ENCODE measurements at places on chromosomes 16 and 17. TPM values are rescaled to one million over a fixed set of nuclear protein-coding genes. Genes with fewer than 3 reads are reported as not detected.

CSH1 gene
- total RNA-seq = not detected

ESRP2 gene
- total RNA-seq = 0.16 TPM

NUDT21 gene
- 53.3 TPM for total RNA-seq

DHRS7C gene
- not detected for total RNA-seq

LCAT gene
- 11.4 TPM for total RNA-seq

SDR42E2 gene
- total RNA-seq = not detected

HP gene
- total RNA-seq = not detected

CCL14 gene
- total RNA-seq = 11.5 TPM

SDR42E1 gene
- total RNA-seq = 4.4 TPM

DBF4B gene
- total RNA-seq = 4.5 TPM

PRSS53 gene
- 0.81 TPM for total RNA-seq

KRTAP3-1 gene
- total RNA-seq = not detected

SPATA22 gene
- not detected for total RNA-seq

TIGD7 gene
- 3.7 TPM for total RNA-seq

KANSL1 gene
- total RNA-seq = 52.8 TPM

LITAFD gene
- total RNA-seq = not detected

RNF112 gene
- 0.25 TPM for total RNA-seq

SAMD14 gene
- 14.1 TPM for total RNA-seq

FAM117A gene
- 7.0 TPM for total RNA-seq

PRSS27 gene
- total RNA-seq = 0.19 TPM

Measured in bladder microvascular endothelial cell (primary cell).